Bronchial epithelial cell (primary cell): ENCODE measurements at places on chromosomes 12 and 14.

GRCh38 chr14:84477996-84478395, 1051.9 kb upstream of the FLRT2 start:
- DNase-seq, result no peak

DNA sequence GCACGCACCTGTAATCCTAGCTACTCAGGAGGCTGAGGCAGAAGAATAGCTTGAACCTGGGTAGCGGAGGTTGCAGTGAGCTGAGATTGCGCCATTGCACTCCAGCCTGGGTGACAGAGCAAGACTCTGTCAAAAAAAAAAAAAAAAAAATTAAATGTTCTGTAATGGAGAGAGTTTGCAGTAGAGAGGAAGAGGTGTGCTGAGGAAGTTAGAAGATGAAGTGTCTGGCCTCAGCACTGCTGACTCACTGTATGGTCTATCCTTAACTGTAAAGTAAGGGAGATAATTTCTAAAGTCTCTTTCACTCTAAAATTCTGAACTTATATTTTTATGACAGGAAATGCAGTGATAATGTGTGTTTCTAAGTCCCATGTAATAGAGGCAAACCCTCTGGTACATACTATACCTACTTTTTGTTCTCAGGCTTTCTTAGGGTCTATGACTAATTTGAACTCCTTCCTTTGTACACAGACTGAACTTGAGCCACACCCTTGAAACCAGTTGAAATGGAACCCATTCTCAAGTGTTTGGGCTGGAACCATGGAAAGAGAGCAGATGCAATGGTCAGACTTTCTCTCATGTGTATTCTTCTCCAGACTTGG, 278.1 kb upstream of the FAR2 start:
- DNase-seq, result peak; percentile 65

- DNase-seq, result no peak
Measured at GRCh38 chr12:69123919-69124638, 115.3 kb upstream of the CPSF6 start.

- DNase-seq, result no peak
Measured at GRCh38 chr12:105538880-105539279, 208.4 kb downstream of the C12orf75 start.

GRCh38 chr14:104149617-104150135, 11.3 kb downstream of the KIF26A start:
- DNase-seq, result no peak

- DNase-seq, result no peak
Measured at GRCh38 chr12:124175704-124176103, 119.2 kb upstream of the RFLNA start.

- no peak for DNase-seq
Measured at GRCh38 chr12:66206141-66206540, 17.1 kb downstream of the IRAK3 start.

- peak; percentile 76 for DNase-seq
Measured at GRCh38 chr14:68894802-68895703, 84.0 kb downstream of the ACTN1 start.

GRCh38 chr12:64992116-64992515, 129.0 kb downstream of the WIF1 start:
- DNase-seq, result no peak

- DNase-seq, result no peak
Measured at GRCh38 chr14:63401646-63402045, 82.9 kb upstream of the GPHB5 start.

- DNase-seq, result peak; percentile 99
Measured at GRCh38 chr14:64720131-64720576, 15.9 kb downstream of the PLEKHG3 start.

GRCh38 chr12:118827606-118828005, 153.7 kb upstream of the SRRM4 start:
- no peak for DNase-seq

DNA sequence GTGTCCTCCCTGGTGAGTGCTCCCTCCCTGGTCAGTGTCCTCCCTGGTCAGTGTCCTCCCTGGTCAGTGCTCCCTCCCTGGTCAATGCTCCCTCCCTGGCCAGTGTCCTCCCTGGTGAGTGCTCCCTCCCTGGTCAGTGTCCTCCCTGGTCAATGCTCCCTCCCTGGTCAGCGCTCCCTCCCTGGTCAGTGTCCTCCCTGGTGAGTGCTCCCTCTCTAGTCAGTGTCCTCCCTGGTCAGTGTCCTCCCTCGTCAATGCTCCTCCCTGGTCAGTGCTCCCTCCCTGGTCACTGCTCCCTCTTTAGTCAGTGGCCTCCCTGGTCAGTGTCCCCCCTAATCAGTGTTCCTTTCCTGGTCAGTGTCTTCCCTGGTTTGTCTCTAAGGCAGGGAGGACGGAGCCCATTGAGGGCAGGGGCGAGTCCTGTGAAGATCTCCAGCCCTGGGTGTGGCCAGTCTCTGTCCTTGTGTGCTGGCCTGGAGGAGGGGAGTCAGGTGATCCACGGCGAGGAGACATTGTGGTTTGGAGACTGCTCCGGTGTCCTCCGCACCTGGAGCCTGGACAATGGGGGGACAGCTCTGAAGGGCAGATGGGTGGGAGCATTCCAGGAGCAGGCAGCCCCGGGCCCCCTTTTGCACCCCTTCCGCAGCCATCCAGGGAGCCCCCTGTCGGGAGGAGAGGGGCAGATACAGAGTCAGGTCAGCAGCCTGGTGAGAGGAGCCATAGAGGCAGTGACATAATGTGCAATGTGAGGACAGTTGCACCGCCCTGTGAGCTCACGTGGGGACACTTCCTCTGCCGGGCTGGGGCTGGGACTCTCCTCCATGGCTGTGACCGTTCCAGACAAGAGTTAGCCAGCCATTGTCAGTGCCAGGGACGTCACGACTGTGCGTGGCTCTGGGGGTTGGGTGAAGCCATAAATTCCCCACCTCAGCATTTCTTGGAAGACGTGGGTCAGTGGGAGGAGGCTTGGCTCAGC, 93.4 kb downstream of the ADGRD1 start:
- DNase-seq, result no peak

GRCh38 chr14:100893760-100894159, 9.8 kb downstream of the RTL1 start:
- no peak for DNase-seq
